ENCODE measurements at places on chromosomes 13 and 19. TPM values are rescaled to one million over a fixed set of nuclear protein-coding genes. Genes with fewer than 3 reads are reported as not detected.

GRCh38 chr13:110156301-110157049 is 150.5 kb downstream of the COL4A1 start:
- no peaks in the 10 kb centered on the region for H3K36me3 ChIP-seq
- H3K27ac ChIP-seq: no peak overlapping the region
- DNase-seq: no peak
- H3K4me1 ChIP-seq: no peaks in the 10 kb centered on the region

- no peak overlapping the region for H3K27ac ChIP-seq
- no peaks in the 10 kb centered on the region for H3K27me3 ChIP-seq
- H3K4me1 ChIP-seq: peaks cover 27% of the 10 kb centered on the region
- no peak for DNase-seq
Measured at GRCh38 chr19:19672816-19673215, 4.2 kb downstream of the ZNF101 start.

DNA sequence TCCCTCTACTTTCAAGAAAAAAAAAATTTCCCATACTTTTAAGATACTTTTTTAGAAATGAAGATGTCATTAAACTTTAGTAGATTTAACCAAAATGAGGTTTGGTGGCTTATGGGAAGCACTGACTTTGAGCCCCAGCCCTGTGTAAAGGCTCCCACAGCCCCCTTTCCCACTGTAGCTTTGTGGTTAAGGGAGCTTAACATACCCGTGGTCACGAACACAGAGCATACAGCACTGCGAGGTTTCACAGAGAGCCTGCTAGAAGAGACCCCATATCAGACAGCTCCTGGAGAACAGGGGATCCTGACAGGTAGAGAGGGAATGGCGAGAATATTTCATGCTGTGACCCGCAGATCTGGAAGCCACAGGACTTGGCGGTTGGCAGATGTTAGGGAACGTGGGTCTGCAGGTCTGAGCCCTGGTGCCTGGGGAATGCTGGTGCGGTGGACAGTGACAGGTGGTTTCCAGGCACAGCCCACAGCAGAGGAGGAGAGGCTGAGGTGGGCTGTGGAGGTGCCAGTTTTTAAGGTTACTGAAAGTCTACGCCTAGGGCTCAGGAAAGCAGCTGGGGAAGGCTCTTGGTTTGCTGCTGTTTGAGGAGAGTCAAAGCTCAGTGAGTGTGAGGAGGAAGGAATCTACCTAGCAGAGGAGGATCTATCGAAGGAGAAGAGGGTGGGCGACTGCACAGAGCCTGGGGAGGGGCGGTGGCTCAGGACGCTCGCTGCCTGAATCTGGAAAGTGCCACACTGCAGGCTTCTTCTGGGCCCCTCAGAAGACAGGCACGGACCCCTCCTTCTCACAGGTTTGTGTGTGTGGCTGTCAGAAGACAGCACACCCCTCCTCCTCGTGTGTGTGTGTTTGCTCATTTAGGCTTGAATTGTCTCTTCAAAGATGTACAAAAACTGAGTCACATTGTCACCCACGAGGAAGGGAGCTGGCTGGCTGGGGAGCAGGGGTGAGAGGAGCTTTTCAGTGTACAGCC is 49.9 kb downstream of the SLC7A9 start:
- peaks cover 10% of the 10 kb centered on the region for H3K27me3 ChIP-seq
- DNase-seq: no peak
- H3K36me3 ChIP-seq: no peaks in the 10 kb centered on the region

GRCh38 chr13:48784916-48785548 is 131.3 kb downstream of the CYSLTR2 start:
- no peaks in the 10 kb centered on the region for H3K4me1 ChIP-seq
- DNase-seq: no peak
- peaks cover 2% of the 10 kb centered on the region for H3K36me3 ChIP-seq
- H3K27ac ChIP-seq: no peak overlapping the region
- no peak overlapping the region for H3K4me3 ChIP-seq
- H3K27me3 ChIP-seq: peaks cover 2% of the 10 kb centered on the region

DNA sequence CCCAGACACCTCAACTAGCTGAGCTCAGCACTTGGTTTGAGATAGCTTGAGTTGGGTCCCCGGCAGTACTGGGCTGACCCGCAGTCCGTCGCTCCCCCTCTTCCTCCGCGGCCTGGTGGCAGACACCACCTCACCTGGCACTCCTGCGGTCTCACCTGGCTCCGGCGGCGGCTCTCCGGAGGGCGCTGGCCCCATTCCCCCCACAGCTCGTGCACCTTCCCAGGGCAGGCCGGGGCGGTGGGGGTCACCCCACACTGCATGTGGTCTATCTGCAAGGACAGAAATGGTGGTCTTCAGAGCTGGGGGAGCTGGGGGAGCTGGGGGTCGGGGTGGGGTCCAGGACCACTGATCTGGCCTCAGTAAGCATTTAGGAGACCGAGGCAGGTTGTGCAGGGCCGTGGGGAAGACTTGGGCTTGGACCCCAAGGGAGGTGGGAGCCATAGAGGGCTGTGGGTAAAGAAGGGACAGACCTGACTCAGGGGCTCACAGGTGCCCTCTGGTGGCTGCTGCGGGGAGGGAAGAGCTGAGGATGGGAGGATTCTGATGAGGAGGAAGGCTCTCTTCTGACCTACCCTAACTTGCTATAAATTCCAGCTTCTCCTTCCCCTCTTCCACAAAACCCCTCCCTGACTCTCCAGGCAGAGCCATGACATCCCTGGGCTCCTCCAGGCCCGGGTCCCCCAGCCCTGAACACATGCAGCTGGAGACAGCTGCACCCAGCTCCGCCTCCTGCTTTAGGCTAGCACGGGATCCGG is 6.7 kb upstream of the PLIN4 start:
- H3K4me1 ChIP-seq: peaks cover 2% of the 10 kb centered on the region
- no peaks in the 10 kb centered on the region for H3K27me3 ChIP-seq
- H3K4me3 ChIP-seq: no peak overlapping the region
- H3K36me3 ChIP-seq: no peaks in the 10 kb centered on the region

- peaks cover 2% of the 10 kb centered on the region for H3K27me3 ChIP-seq
- peaks cover 4% of the 10 kb centered on the region for H3K36me3 ChIP-seq
- H3K4me1 ChIP-seq: peaks cover 2% of the 10 kb centered on the region
Measured at GRCh38 chr19:9877780-9878510, 42.8 kb downstream of the PIN1 start.

- H3K27me3 ChIP-seq: no peaks in the 10 kb centered on the region
- no peaks in the 10 kb centered on the region for H3K36me3 ChIP-seq
- DNase-seq: no peak
- H3K4me1 ChIP-seq: peaks cover 2% of the 10 kb centered on the region
Measured at GRCh38 chr19:4528843-4529242, 6.2 kb downstream of the PLIN5 start.

DNA sequence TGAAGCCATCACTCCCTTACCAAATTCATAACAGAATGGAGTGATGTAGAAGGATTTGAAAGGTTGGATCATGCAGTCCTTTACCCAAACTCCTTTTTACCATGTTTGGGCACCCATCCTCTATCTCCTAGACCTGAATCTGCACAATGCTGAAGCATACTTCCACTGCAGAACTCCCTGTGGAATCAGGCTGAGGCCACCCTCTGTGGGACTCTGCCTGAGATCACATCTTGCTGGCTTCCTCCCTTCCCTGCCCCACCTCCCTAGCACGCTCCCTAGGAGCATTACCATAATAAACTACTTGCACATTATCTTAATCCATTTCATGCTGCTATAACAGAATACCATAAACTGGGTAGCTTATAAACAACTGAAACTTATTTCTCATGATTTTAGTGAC is 68.4 kb upstream of the VSTM2B start:
- H3K27me3 ChIP-seq: peaks cover 14% of the 10 kb centered on the region
- no peak for DNase-seq

- peaks cover 2% of the 10 kb centered on the region for H3K36me3 ChIP-seq
- H3K4me3 ChIP-seq: no peak overlapping the region
- no peaks in the 10 kb centered on the region for H3K4me1 ChIP-seq
- peaks cover 2% of the 10 kb centered on the region for H3K27me3 ChIP-seq
- no peak for DNase-seq
Measured at GRCh38 chr13:73556902-73557301, 498.1 kb downstream of the KLF5 start.

- H3K27me3 ChIP-seq: no peaks in the 10 kb centered on the region
- DNase-seq: no peak
- H3K4me3 ChIP-seq: no peak overlapping the region
- H3K27ac ChIP-seq: no peak overlapping the region
Measured at GRCh38 chr13:73038064-73038463, 20.7 kb upstream of the KLF5 start.

The GRK1 gene
- not detected for total RNA-seq

The SIAH3 gene
- 0.62 TPM for total RNA-seq

The FAM187B gene
- total RNA-seq: not detected

The PTGER1 gene
- total RNA-seq: 0.34 TPM

The NRTN gene
- total RNA-seq: 0.36 TPM

The GIPR gene
- total RNA-seq: 19.3 TPM

The ATP4B gene
- total RNA-seq: not detected

The RASA3 gene
- 65.6 TPM for total RNA-seq

The TLE6 gene
- 4.4 TPM for total RNA-seq
